RWPE1 (cell line): ENCODE measurements at places on chromosomes 7 and 10.

GRCh38 chr7:137169282-137169698 lies 174.2 kb downstream of the PTN start:
- peak; percentile 8 for DNase-seq

DNA sequence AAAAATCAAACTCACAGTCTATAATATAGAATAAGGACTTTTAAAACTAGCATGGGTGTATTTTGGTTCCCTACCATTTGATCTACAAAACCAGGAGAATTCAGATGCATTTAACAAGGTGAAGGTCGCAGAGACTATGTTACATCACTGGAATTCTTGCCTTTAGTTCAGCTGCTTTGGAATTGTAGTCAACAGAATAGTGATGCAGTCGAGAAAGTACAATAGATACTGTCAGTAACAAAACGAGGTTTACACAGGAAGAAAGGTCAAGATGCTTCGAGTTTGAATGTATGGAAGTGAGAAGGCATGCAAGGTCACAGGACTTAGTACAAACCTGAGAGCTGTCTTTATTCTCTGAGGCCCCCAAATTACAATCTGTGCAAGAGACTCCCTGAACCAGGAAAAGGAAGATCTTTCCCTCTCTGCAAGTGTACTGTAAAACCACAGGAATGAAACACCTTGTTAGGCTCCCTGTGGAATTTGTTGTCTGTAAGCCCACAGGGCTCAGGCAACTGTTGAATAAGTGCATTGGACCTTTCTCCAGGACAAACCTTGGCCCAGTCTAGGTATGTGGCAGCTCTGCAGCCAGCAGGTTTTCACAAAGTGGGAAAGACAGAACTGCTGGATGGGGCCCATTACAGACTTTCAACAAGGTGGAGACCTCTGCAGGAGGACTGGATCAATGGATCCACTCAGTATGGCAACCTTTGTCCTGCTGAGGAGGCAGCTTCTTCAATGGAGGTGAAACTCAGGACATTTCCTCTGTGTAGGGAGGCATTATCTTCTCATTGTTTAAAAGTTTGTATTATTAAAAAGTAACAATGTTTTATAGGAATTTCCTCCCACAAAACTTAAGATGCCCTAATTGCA lies 101.1 kb upstream of the GSDME start:
- no peak for DNase-seq

GRCh38 chr7:30658479-30659074 lies 23.7 kb downstream of the CRHR2 start:
- DNase-seq, result no peak

DNA sequence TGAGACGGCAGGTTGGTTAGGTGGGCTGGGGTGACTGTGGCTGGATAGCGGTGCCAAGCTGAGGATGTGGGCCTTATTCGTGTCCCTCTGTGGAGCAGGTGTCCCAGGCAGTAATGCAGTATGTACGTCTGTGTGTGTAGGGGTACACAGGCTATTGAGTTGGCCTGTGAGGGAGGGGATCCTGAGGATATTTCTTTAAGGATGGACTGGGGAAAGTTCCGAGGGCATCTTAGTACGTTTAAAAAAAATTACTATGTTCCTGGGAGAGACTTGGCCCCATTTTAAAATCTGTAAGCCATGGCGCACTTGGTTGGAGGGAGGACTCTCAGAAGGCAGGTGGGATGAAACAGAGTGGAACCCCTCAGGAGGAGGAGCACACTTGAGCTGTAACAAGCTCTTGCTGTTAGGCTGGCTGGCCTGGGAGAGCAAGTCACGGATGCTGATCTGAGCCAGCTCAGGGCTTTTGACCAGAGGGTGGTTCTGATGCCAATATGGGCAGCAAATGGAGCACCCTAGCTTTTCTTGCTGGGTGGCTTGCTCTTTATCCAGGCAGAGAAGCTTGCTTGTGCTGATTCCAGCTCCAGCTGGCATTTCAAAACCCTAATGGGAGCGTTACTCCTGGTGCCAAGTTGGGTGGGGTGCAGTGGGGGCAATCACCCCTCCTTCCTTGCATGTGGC lies 765 bp downstream of the WBP1L start:
- DNase-seq, result no peak

GRCh38 chr7:2198206-2198605 lies 34.5 kb downstream of the MAD1L1 start:
- DNase-seq, result no peak

- no peak for DNase-seq
Observed at GRCh38 chr7:138105221-138105620, 29.0 kb downstream of the AKR1D1 start.

DNA sequence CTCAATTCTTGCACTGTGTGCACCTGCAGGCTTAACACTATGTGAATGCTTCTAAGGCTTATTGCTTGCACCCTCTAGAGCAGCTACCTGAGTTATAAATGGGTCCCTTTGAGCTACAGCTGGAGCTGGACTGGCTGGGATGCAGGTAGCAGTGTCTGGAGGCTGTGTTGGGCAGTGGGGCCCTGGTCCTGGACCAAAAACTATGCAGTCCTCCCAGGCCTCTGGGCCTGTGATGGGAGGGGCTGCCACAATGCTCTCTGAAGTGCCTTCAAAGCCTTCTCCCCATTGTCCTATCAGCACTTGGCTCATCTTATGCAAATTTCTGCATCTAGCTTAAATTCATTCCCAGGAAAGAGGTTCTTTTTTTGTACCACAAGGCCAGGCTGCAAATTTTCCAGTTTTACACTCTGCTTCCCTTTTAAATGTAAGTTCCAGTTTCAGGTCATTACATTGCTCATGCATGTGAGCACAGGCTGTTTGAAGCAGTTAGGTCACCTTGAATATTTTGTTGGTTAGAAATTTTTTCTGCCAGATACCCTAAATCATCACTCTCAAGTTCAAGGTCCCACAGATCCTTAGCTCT lies 26.0 kb downstream of the KBTBD2 start:
- no peak for DNase-seq

- no peak for DNase-seq
Observed at GRCh38 chr10:5617521-5617920, 48.9 kb downstream of the ASB13 start.

- DNase-seq, result no peak
Observed at GRCh38 chr10:64846700-64847099, 1325.5 kb downstream of the REEP3 start.

DNA sequence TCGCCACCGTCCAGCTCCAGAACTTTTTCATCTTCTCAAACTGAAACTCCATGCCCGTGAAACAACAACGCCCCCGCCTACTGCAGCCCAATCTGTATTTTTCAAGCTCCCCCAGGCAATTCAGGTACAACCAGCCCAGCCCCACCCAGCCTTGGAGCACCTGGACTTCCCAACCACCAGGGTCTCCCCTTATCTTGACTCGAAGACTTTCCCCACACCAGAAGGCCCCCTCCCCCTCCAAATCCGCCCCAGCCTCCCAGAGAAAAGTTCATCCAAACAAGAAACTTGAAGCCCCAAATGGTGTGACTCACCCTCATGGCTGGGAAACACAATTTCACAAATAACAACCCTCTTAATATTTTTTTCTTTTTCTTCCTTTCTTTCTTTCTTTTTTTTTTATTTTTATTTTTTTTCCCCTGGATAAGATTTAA lies 10.6 kb downstream of the ZCCHC24 start:
- DNase-seq, result no peak

DNA sequence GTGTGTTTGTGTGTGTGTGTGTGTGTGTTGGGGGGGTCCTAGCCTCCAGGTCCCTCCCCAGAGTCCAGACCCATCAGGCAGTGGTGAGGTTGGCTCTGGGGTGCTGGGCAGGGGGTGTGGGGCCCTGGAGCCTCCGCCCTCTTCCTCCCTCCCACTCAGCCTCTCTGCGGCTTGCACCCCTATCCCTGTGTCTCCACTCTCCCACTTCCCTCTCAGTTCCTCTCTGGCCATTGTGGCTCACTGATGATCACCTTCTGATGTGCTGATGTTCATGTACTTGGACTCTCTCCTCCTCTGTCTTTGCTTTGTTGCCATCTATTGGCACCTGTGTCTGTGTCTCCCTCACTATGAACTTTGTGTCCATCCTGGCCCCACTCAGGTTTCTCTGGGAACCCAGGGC lies 298.7 kb downstream of the ZEB1 start:
- DNase-seq, result no peak

GRCh38 chr7:140059273-140060242 lies 3.2 kb downstream of the PARP12 start:
- DNase-seq, result peak; percentile 74

- DNase-seq, result peak; percentile 96
Observed at GRCh38 chr10:29658984-29659965, 24.5 kb upstream of the SVIL start.

DNA sequence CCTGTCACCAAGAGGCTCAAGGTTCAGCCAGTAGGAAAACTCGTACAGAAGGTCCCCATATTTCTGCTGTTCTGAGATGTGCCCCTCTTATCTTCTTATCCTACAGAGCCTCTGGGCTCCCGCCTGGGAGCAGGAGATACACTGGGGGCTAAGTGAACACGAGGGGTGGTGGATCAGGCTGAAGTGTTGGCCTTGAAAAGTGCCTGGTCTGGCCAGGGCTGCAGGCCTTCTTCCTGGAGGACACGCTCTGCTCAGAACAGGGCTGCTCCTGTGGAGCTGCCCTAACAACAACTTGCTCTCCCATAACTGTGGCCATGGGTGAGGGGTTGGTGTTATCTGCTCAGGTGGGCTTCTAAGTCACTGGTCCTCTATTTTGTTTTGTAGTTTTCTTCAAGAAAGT lies 33.7 kb downstream of the C10orf120 start:
- no peak for DNase-seq

- DNase-seq, result peak; percentile 18
Observed at GRCh38 chr7:32062150-32062549, 8.1 kb downstream of the PDE1C start.

DNA sequence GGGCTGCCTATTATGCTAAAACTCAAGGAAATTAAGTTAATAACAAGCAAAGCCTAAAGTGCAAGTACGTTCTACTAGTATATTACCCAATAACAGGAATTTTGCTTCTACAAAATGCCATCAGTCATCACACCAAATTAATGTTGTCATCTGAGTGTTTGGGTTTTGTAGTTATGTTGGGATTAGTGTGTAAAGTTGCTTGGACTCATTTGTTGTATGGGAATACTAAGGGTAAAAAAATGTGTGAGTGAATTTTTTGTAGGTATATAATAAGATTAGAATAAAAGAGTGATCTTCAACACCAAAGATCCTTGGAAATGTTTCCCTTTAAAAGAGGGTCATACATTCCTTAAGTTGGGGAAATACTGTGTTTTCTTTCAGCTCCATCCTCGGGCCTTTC lies 38.6 kb downstream of the NRP1 start:
- DNase-seq, result no peak

DNA sequence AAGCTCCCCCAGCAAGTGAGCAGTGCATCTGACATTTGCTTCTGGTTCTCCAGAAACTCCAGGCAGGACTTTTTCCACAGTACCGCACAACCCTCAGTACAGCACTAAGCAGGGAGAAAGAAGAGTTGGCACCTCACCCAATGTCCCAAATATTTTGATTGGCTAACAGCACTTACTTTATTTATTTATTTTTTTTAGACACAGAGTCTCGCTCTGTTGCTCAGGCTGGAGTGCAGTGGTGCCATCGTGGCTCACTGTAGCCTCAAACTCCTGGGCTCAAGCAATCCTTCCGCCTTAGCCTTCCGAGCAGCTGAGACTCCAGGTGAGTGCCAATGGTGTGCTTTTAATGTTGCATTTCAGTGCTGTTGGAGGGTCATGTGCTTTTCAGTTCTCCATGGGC lies 200.3 kb upstream of the ZMIZ1 start:
- no peak for DNase-seq

DNA sequence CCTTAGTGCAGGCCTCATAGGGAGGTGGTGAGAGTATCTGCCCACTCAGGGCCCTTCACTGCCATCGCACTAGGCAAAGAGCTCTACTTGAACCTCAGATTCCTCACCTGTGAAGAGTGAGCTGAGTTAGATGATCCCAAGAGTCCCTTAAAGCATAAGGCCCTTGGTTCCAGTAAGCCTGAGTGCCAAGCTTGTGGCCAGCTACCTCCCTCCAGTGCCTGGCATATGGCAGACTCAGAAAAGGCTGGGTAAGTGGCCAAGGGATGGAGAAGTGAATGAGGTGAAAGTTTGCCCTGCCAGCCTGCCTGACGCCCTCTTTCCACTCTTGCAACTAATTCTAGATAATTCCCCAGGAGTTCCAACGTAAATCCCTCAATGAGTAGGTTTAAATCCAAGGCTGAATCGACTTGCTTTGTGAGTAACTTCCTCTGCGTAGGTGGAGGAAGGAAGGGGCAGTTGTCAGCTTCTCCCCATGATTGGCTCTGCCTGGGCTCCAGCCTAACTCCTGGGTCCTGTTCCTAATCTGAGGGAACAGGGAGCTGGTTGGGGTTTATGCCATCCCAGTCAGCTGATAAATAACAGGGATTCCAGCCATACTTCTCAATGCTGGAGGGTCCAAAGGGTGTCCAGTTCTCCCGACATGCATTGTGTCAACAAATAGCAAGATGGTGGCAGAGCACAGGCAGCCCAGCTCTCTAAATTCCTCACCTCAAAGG lies 14.2 kb downstream of the DUSP5 start:
- DNase-seq, result no peak

GRCh38 chr7:74581916-74582440 lies 75.5 kb upstream of the GTF2I start:
- peak; percentile 41 for DNase-seq

GRCh38 chr7:30391806-30392205 lies 86.8 kb downstream of the NOD1 start:
- no peak for DNase-seq

- no peak for DNase-seq
Observed at GRCh38 chr7:97078023-97078969, 39.2 kb upstream of the SDHAF3 start.

GRCh38 chr7:8998762-8999161 lies 565.4 kb downstream of the NXPH1 start:
- no peak for DNase-seq

- DNase-seq, result no peak
Observed at GRCh38 chr7:111043561-111043960, 47.4 kb upstream of the LRRN3 start.
